DND-41 (cell line): ENCODE measurements at places on chromosomes 2 and 18.

DNA sequence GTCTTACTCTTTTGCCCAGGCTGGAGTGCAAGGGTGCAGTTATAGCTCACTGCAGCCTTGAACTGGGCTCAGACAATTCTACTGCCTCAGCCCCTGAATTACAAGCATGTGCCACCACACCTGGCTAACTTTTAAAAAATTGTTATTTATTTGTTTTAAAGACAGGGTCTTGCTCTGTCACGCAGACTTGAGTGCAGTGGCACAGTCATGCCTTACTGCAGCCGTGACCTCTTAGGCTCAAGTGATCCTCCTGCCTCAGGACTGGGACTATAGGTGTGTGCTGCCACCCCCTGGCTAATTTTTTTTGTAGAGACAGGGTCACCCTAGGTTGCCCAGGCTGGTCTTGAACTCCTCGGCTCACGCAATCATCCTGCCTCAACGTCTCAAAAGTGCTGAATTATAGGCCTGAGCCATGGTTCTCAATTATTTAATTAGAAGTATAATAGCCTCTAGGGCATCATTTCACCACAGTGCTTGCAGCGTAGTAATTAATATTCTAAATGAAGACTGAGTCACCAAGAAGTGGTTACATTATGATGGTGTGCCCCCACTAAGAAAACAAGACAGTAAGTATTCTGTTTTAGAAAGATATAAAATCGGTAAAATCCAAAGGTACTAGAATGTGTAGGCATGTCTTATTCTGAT lies 69.6 kb downstream of the EML4 start:
- DNase-seq: peak; percentile 44

DNA sequence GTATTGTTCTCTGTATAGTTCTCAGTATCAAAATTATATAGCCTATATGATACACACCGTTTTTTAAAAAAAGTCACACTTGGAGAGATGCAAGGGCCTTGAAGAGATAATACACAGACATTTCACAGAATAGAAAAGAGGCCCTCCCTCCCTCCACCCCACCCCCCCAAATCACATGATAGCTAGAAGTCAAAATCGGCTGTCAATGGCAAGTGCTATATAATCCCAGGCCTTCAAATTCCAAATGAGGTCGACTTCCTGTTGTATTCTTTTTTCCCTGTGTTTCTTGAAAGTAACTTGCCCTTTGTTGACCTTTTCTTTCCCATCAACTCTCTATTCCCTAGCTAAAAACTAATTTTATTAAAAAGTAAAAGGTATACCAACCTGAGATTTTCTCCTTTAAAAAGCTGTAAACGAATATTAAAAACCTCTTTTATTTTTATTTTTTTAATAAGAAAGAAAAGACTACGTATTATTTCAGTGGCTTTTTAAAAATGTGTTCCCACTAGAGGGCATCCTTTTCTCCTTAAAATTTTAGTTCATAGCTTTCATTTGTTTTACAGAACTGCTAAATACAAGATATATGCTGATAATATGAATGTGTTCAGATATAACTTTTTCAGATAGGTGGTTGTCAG lies 46.6 kb downstream of the KCMF1 start:
- DNase-seq: no peak

DNA sequence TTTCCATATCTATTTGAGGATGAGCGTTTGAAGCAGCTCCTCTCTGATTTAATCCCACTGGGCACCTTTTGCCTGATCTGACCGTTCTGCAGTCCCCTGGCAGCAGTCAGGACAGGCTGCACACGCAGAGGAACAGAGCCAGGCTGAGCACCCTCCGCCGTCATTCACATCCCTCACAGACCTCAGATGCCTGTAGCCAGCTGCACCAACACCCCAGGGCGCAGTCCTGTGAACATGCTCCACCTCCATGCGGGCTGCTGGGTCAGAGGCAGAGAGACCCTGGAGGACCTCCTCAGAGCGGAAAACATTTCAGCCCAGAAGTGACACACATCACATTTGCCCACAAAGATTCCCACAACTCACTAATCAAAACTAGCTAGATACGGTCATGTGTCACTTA lies 146.1 kb downstream of the SEPTIN10 start:
- DNase-seq: no peak

GRCh38 chr2:203501873-203502272 lies 33.2 kb downstream of the RAPH1 start:
- no peak for DNase-seq

GRCh38 chr2:148483665-148484064 lies 160.9 kb upstream of the EPC2 start:
- DNase-seq: no peak

DNA sequence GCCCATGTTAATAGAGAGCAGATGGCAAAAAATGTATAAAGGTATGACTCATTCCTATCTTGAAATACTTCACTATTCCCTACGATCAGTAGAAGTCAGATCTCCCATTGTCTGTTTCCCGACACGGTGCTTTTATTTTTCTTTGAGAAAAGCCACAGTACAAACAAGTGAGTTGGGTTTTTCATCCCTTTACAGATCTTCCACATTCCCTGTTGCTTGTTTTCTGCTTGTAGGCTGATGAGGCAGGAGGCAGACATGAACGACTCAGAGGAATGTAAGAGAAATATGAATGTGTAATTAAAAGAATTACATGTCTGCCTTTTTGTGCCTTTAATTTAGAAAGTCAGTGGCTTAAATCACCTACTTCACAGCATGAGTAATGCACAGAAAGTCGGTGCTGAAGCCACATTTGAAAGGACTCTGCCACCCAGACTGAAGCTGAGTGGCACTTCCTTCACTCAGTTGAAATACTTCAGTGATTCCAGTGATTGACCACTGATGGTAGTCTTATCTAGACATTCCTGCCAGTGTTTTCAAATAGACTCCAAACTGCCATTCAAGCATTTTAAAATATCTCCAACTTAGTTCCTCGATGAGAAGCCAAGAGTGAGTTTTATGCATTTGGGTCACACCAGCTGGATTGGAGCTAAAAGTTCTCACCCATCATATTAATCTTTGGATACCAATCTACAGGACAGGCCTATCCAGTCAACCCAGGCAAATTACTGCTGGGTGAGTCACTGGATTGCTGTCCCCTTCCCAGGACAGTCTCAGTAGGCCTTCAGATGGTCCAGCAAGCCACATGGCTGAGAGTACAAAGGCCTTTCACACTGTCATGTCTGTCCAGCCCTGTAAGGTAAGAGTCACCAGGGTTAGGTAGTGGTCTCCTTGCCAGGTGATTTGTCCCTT lies 79.0 kb downstream of the COLEC12 start:
- DNase-seq: no peak

- no peak for DNase-seq
Measured at GRCh38 chr18:13915995-13916431, 677 bp upstream of the MC2R start.

GRCh38 chr18:41745166-41746049 lies 209.6 kb upstream of the PIK3C3 start:
- peak; percentile 19 for DNase-seq

DNA sequence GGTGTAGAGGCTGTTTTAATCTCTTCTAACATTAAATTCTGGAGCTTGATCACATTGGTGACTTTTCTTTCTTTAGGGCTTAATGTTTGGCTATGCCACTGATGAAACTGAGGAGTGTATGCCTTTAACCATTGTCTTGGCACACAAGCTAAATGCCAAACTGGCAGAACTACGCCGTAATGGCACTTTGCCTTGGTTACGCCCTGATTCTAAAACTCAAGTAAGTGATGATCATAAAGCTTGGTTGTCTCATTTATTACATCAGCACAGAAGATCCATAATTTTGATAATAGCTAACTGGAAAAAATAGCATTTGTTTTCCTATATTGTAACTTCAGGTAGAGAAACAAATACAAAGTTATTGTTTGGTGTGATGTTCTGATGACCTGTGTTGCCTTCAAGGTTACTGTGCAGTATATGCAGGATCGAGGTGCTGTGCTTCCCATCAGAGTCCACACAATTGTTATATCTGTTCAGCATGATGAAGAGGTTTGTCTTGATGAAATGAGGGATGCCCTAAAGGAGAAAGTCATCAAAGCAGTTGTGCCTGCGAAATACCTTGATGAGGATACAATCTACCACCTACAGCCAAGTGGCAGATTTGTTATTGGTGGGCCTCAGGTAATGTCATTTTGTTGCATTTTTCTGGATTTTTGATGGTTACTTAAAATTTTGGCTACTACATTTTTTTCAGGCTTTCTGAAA lies 2.9 kb downstream of the MAT2A start:
- DNase-seq: no peak

GRCh38 chr2:234967870-234968208 lies 16.0 kb downstream of the SH3BP4 start:
- DNase-seq: no peak

GRCh38 chr2:158459161-158460003 lies 2.6 kb downstream of the PKP4 start:
- no peak for DNase-seq

- DNase-seq: no peak
Measured at GRCh38 chr2:233856184-233856583, 1.8 kb upstream of the HJURP start.

DNA sequence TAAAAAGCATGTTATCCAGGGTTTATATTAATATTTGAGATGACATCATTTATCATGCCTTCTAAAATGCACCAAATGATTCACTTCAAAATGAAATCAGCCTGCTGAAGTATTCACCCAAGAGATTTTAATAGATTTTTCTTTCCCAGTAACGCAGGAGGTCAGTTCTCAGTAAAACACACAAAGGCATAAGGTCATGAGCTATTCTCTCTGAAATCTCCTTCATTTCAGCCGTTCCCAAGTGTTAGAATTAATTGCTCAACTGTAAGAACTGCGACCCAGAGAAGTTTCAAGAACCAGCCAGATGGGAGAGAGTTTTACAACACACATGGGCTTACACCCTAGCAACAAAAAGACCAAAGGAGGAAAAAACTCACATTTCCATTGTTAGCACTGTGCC lies 84.2 kb upstream of the PHLPP1 start:
- no peak for DNase-seq

DNA sequence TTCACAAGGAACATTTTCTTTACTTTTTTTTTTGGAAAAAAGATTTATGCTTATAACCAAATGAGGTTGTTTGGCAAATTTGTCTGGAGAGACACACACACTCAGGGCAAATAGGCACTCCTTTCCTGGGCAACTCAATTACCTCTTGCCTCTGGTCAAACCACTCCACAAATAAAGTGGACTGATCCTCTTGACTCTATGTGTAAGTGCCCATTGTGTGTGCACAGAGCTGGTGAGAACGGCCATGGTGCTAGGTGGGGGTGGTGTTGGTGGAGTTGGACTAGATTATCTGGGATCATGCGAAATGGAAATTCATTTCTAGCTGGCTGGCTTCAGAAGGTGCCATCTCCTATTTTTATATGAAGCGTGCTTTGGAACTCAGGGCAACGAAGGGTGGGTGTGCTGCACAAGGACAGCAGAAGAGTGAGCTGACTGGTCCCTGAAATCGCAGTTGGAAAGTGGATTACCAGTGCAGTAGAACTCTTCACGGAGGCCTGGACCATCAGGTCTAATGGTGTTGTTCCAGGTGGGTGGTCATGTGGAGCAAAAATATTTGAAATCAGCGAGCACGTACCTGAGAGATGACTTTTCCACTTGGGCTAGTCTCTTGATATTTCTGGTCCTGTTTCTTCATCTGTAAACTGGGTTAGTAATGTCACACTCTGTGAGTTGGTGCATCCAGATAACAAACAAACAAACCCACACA lies 149.9 kb downstream of the RPIA start:
- DNase-seq: no peak

- no peak for DNase-seq
Measured at GRCh38 chr18:49212819-49213218, 247.6 kb downstream of the DYM start.

DNA sequence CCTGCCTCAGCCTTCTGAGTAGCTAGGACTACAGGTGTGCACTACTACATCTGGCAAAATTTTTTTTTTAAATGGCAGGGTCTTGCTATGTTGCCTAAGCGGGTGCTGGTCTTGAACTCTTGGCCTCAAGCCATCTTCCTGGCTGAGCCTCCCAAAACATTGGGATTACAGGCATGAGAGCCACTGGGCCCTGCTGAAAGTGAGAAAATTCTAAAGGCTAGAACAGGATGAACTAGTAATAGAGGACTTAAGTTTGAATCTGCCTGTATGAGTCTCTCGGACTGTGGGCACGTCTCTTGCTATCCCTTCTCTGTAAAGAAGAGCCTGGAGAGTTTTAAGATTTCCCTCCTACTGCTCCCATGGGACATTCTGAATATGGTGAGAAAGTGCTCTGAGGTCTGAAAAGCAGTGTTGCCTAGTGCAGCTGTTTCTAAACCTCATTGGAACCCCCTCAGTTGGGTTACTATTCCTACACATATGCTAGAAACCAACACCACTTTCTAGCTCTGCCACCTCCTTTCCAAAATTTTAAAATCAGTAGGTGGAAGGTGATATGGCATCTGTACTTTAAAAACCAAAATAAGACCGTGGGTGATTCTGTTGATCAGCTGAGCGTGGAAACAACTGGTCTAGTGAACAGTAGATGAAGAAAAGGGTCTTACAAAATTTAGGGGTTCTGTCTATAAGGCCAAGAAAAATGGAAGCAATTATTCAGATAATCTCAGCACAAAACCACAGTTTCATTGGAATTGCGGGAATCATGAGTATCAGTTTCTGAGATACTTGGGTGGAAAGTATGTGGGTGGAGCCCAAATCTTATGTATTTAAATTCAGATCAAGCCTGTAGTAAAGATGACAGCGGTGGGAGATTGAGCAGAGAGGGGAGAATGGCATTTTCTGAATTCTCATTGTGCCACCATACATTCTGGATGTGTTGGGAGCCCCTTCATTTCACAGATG lies 259.8 kb upstream of the CXCR4 start:
- no peak for DNase-seq

DNA sequence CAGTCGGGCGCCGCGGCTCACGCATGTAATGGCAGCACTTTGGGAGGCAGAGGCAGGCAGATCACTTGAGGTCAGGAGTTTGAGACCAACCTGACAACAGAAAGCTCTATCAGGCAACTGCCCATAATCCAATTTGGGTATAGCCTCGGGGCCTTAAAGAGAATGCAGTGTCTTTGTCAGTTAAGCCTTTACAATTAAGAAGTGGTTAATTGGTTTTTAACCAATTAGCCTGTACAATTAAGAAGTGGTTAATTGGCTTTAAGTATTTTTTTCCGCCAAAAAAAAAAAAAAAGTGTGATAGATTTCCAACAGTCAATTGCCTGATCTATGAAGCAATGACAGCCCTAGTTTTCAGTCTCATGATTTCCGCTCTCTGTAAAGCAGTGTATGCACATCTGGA lies 74.6 kb upstream of the NARS1 start:
- no peak for DNase-seq

GRCh38 chr2:241000831-241001321 lies 2.5 kb downstream of the SNED1 start:
- no peak for DNase-seq

DNA sequence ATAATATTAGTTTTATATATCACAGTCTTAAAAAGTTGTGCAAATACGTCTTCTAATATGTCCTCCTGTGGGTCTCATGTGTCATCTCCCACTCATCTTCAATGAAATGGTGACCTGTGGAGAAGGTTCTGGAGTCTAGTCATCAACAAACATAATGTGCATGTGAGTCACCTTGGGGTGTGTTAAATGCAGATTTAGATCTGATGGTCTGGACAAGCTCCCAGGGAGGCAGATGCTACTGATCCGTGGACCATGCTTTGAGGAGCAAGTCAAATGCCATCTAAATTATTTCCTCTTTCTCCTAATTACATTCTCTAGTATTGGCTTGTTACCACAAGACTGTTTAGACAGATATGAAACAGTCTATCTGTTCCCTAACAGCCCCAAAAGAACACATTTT lies 210.9 kb downstream of the CD226 start:
- DNase-seq: no peak
